Activated CD8-positive, alpha-beta T cell treated with anti-CD3 and anti-CD28 coated beads, Interleukin-2, amount 10 ng/mL, durations not matched to agents 7 days and 5 days (primary cell): ENCODE measurements at places on chromosomes 2 and 18.

- no peak for DNase-seq
Observed at GRCh38 chr2:74261204-74261864, 62.9 kb downstream of the MTHFD2 start.

DNA sequence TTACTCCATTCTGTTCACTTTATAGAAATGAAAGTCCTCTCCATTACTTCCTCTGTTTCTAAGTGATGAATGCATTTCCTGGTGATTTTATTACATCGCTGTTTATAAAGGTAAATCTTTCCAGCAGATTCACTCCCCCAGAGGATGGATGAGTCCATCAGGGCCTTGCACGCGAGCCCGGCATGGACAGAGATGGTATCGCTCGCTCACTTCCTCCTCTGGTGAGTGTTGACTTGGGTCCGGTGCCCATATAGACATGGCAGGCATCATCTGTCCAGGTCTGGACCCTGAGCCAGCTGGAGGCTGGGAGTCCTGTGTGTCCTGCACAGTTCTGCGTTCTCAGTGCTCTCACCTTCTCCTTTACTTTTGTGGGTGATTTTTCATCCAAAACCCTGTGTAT, 733.6 kb upstream of the SALL3 start:
- DNase-seq, result no peak

- DNase-seq, result no peak
Observed at GRCh38 chr2:205995260-205995659, 90.7 kb downstream of the INO80D start.

DNA sequence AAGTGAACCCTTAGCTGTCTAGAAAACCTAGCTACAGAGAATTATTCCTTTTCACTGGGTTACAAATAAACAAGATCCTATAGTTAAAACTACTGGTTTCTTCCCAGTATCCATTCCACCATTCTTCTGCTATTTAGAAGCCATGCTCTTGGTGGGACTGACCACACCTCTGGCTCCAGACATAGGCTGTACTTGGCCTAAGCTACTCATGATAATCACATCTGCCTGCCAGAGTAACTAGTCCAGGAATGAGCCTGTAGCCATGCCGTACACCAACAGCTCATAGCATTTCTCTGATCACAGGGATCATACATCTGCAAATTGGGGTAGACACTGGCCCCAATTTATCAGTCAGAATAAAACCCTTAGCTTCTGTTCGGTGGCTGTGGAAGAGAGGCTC, 33.7 kb downstream of the NABP1 start:
- DNase-seq, result no peak
